ENCODE measurements at places on chromosomes 3 and 15. TPM values are rescaled to one million over a fixed set of nuclear protein-coding genes. Genes with fewer than 3 reads are reported as not detected.
A peak's percentile ranks its signal among the peaks of the same experiment; 100 is the strongest.

TASOR gene
- 45.5 TPM for total RNA-seq

DNA sequence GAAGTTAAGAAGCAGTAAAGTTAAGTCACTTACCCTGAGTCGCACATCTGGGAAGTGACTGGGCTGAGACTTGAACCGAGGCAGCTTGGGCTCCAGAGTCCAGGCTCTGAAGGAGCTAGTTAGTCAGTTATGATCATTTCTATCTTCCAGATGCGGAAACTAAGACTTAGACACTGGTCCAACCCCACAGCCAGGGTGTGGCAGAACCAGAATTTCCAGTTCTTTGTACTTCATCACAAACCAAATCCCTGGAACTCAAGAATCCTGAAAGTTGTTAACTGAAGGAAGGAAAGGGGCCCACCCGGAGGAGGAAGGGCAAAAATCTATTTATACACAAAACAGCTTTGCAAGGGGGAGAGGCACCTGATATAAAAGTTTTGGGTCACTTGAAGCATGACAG lies 389.9 kb downstream of the SHQ1 start:
- no peaks in the 10 kb centered on the region for H3K27me3 ChIP-seq
- H3K27ac ChIP-seq, result no peak overlapping the region
- H3K4me3 ChIP-seq, result no peak overlapping the region
- peaks cover 10% of the 10 kb centered on the region for H3K4me1 ChIP-seq
- no peak for DNase-seq

DNA sequence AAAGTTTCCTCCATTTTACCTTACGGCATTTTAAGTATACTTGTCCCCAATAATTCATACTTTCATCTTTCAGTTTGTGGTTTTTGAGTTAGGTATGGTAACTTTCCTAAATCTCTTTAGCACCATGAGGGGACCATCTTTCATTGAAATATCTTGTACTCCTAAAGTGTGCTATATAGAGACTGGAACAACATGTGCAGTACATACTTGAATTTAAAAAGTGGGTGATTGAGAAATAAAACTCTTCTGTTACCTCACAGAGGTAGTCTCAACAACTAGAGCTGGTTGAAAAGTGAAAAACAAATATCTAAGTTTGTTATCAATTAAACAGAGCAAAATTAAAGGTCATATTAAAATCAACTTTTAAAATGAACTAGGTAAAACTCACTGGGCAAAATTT lies 423.1 kb downstream of the ROBO2 start:
- H3K27me3 ChIP-seq, result no peaks in the 10 kb centered on the region
- no peak overlapping the region for H3K4me3 ChIP-seq
- no peak for DNase-seq
- H3K36me3 ChIP-seq, result no peaks in the 10 kb centered on the region

DNA sequence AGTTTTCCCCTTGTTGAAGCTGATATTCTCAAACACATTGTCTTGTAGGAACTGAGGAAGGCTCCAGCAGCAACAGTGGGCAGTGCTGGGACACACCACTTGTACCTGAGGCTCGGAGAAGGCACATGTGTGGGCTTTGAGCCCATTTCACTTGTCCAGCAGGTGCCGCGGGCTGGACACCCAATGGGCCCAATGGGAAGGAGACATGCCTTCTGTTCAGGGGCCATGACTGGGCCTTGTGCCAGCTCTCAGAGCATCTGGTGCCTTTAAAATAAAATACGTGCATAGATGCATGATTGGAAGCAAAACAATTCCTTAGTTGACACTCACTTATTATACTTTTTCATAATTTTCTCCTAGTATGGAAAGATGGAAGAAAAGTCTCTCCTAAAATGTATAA lies 334.2 kb downstream of the KLF13 start:
- no peak overlapping the region for H3K27ac ChIP-seq
- H3K27me3 ChIP-seq, result no peaks in the 10 kb centered on the region
- H3K4me3 ChIP-seq, result no peak overlapping the region
- DNase-seq, result no peak

DNA sequence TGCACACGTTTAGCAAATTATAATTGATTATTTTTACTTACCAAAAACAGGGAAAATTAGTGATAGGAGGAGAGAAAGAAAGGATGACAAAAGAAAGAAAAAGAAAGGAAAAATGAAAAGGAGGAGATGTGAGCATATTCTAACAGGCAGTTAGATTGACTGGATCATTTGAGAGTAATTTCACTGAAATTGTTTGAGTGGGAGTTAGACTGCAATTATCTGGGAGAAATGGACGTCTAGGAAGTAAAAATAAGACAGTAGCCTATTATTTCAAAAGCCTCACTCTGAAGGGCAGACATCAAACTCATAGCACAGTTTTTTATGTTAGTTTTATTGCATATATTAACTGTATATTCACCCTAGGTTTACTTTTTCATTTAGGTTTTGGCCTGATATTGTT lies 272.8 kb upstream of the POU1F1 start:
- H3K27ac ChIP-seq, result no peak overlapping the region
- no peaks in the 10 kb centered on the region for H3K4me1 ChIP-seq
- no peak for DNase-seq
- H3K36me3 ChIP-seq, result peaks cover 13% of the 10 kb centered on the region

- no peak for DNase-seq
- H3K36me3 ChIP-seq, result peaks cover 33% of the 10 kb centered on the region
- H3K4me1 ChIP-seq, result no peaks in the 10 kb centered on the region
- H3K27ac ChIP-seq, result no peak overlapping the region
- no peaks in the 10 kb centered on the region for H3K27me3 ChIP-seq
- H3K4me3 ChIP-seq, result no peak overlapping the region
These were observed 15.0 kb downstream of the ACAA1 start for GRCh38 chr3:38121832-38122461.

OR5K4 gene
- total RNA-seq, result not detected

GOLGA8S gene
- total RNA-seq, result 0.22 TPM

DNA sequence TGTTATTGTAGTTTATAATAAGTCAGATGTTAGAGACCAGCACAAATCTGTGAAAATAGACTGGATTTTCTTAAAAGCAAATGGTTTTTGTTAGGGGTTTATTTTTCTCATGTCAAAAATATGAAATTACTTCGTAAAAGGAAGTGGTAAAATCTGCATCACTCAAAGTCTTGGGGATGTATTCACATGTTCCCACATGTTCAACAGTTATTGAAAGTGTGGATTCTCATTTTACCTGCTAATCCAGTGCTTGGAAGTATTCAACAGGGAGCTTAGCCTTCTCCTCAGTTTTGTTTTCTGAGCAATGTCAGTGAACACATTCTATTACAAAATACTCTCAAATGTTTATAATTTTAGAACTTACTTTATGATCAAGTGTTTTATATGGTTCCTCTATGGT lies 352.0 kb downstream of the SOX2 start:
- no peaks in the 10 kb centered on the region for H3K36me3 ChIP-seq
- H3K27me3 ChIP-seq, result no peaks in the 10 kb centered on the region
- H3K4me3 ChIP-seq, result no peak overlapping the region
- no peak overlapping the region for H3K27ac ChIP-seq

GRCh38 chr3:100730524-100730923 lies 21.2 kb downstream of the TFG start:
- H3K4me3 ChIP-seq, result no peak overlapping the region
- H3K36me3 ChIP-seq, result peaks cover 36% of the 10 kb centered on the region
- DNase-seq, result no peak
- H3K4me1 ChIP-seq, result peaks cover 25% of the 10 kb centered on the region

DNA sequence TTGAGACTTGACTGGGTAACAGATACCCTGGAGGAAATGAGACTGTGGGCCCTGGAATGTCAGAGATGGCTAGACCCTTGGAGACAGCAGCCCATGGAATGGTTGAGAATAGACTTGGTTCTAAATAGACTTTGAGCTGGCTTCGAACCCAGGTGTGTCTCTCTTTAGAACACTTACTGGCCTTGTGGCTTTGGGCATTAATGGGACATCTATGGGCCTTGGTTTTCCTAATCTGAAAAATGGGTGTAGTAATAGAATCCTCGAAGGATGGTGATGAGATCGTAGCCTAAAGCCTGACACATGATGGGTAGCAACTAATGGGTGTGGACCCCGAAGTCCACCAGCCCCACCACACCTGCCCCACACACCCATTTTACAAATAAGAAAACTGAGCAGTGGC lies 119.2 kb downstream of the TMEM266 start:
- H3K4me3 ChIP-seq, result no peak overlapping the region
- no peak for DNase-seq
- H3K36me3 ChIP-seq, result no peaks in the 10 kb centered on the region
- no peak overlapping the region for H3K27ac ChIP-seq
- no peaks in the 10 kb centered on the region for H3K27me3 ChIP-seq

SLC6A6 gene
- 147 TPM for total RNA-seq

- no peak for DNase-seq
- peaks cover 37% of the 10 kb centered on the region for H3K4me1 ChIP-seq
- peak overlapping the region; percentile 50 for H3K27ac ChIP-seq
- H3K36me3 ChIP-seq, result peaks cover 14% of the 10 kb centered on the region
These were observed 199.2 kb downstream of the GHSR start for GRCh38 chr3:172249039-172249438.

- H3K4me1 ChIP-seq, result no peaks in the 10 kb centered on the region
- H3K4me3 ChIP-seq, result no peak overlapping the region
- no peak for DNase-seq
- no peak overlapping the region for H3K27ac ChIP-seq
These were observed 534.5 kb downstream of the OCA2 start for GRCh38 chr15:27564656-27565055.

PCOLCE2 gene
- 13.7 TPM for total RNA-seq

DNA sequence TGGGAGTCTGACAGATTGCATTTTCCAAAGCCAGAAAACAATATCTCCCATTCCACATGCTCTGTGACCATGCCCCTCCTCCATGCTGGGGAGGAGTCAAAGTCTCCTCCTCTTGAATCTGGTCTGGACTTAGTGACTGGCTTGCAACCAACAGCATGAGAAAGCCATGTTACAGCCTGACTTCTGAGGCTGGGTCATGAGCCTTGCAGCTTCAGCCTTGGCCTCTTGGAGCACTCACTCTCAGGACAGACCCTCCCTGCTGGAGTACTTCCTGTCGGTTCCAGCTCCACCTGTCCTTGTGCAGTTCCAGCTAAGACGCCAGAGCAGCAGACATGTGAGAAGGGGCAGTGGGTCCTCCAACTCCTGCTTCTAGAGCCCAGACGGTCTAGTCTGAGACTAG lies 49.7 kb upstream of the RBSN start:
- peaks cover 13% of the 10 kb centered on the region for H3K27me3 ChIP-seq
- no peaks in the 10 kb centered on the region for H3K36me3 ChIP-seq
- peaks cover 4% of the 10 kb centered on the region for H3K4me1 ChIP-seq
- H3K4me3 ChIP-seq, result no peak overlapping the region
- H3K27ac ChIP-seq, result no peak overlapping the region

DNA sequence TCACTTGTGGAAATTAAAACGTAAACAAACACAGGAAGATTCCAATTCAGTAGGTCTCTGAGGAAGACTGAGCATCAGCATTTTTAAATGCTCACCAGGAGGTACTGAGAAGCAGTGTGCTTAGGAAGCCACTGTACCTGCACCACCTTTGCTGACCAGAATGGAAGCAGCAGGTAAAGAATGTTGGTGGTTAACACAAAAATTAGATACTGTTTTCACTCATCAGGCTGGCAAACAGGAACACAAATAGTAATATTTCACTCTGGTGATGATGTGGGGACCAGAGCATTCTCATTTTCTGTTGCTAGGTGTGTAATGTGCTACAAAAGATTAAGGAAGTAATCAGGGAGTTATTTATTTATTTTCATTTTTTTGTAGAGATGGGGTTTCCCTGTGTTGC lies 29.9 kb upstream of the GHSR start:
- H3K4me3 ChIP-seq, result no peak overlapping the region
- no peaks in the 10 kb centered on the region for H3K27me3 ChIP-seq
- H3K4me1 ChIP-seq, result peaks cover 20% of the 10 kb centered on the region
- no peaks in the 10 kb centered on the region for H3K36me3 ChIP-seq
- no peak for DNase-seq

DNA sequence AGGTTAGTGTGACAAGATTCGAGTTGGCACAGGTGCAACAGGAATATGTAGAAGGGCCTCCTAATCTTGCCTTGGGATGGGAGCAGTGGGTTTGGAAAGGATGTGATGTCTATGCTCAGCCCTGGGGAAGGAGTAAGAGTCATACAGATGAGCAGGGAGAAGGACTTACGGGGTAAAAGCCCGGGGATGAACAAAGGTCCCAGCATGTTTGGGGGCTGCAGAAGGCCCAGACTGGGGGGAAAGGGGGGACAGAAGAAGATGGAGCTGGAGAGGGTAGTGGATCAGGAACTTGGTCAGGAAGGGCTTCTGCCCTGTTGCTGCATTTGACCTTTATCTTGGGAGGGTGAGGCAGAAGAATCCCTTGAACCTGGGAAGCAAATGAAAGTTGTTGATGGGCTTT lies 240.1 kb upstream of the ST8SIA2 start:
- H3K4me1 ChIP-seq, result peaks cover 33% of the 10 kb centered on the region
- DNase-seq, result no peak
- no peaks in the 10 kb centered on the region for H3K36me3 ChIP-seq
- H3K27ac ChIP-seq, result no peak overlapping the region

DNA sequence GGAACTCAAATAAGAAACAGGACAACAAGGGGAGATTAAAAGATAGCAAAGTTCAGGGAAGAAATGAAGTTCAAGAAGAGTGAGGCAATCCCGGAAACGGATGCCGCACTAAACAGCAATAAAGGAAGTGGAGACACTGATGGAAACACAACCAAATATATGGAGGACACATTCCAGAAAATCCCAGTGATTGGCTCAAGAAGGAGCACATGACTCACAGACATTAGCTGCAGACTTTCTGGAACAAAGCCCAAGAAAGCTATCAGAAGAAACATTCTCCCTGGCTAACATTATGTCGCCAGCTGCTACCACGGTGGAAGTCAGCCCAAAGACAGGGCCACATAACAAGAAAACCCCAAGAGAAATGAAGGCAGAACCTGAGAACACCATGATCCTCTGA lies 18.1 kb upstream of the VGLL4 start:
- no peak for DNase-seq
- H3K4me1 ChIP-seq, result peaks cover 3% of the 10 kb centered on the region

CACNA2D3 gene
- 4.0 TPM for total RNA-seq

CHRNA7 gene
- 5.6 TPM for total RNA-seq

DNA sequence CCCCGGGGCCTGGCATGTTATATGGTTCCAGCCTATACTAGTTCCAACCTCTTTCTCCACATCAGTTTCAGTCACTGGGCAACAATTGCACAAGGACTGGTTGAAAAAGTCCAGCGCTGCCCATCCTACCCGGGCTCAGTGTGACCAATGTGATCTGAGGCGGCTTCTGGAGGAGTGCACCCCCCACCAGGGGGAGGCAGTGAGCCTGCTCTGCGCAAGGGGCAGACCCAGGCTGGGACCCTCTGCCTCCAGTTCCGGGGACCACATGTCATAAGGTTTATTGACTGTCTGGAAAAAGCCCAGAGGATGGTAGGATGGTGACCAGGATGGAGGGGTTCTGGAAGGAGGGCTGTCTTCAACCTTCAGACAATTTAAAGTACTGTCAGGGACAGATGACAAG lies 25.6 kb upstream of the NR2E3 start:
- DNase-seq, result peak; percentile 71
- no peaks in the 10 kb centered on the region for H3K36me3 ChIP-seq
- H3K4me1 ChIP-seq, result peaks cover 9% of the 10 kb centered on the region
- no peak overlapping the region for H3K4me3 ChIP-seq

- H3K36me3 ChIP-seq, result no peaks in the 10 kb centered on the region
- no peaks in the 10 kb centered on the region for H3K27me3 ChIP-seq
- no peak for DNase-seq
- no peak overlapping the region for H3K4me3 ChIP-seq
These were observed 412.3 kb downstream of the ERC2 start for GRCh38 chr3:56055951-56056350.

CFAP20DC gene
- total RNA-seq, result 6.1 TPM

All from WTC11 (cell line).